HAP-1 (cell line): ENCODE measurements at places on chromosomes 4 and X.

DNA sequence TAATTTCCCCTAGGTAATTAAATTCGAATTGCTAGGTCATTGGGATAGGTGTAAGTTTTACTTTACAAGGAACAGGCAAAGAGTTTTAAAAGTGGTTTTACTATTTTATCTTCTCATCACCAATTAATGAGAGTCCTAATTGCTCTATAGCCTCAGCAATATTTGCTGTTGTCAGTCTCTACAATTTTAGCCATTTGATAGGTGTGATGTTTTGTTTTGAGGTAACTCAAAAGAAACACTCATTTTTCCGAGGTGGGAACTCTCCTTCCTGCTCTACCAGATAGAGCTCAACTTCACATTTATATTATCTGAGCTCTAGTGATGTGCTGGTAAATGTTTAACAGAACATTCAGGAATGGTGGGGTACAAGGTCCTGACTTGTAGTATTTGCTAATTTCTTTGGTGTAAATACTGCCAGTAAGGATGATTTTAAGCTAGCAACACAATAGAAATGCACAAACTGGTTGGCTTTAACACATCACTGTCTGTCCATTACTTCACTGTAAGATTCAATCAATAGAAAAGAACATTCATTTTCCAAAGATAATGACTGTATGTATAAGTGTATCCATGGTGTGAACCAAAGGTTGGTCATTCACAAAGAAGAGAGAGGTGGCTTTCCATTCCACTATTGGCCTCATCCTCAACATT lies 62.7 kb downstream of the LDB2 start:
- no peak for DNase-seq

DNA sequence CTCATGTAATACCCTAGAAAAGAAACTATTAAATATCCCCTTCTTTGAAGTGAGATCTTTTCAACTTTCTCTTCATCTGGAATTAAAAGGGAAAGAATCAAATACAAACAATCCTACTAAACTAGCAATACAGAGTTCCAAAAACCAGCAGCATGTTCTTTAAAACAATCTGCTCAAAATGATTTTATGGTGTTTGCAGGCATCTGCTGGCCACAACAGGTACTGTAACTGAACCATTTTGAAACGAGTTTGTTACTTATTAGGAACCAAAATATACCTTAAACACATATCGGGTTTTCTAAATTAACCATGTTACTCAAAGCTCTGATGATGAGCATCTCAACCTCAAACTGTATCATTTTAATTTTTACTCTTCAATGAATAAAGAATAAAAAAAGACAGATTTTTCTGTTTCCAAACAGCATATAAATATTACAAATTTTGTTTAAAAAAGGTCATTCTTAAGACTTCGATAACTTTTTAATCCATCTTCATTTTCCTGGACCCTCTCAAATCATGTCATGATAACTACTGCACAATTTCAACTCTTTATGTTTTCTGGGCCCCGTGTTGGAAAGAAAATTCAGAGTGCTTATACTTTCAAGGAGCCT lies 56.5 kb downstream of the ARAP2 start:
- DNase-seq = peak; percentile 29

GRCh38 chrX:130039847-130040246 lies 57.4 kb downstream of the BCORL1 start:
- DNase-seq = no peak

GRCh38 chrX:3216581-3217180 lies 129.8 kb downstream of the MXRA5 start:
- DNase-seq = no peak

- DNase-seq = no peak
Measured at GRCh38 chrX:22193851-22194659, 78.7 kb upstream of the CBLL2 start.

DNA sequence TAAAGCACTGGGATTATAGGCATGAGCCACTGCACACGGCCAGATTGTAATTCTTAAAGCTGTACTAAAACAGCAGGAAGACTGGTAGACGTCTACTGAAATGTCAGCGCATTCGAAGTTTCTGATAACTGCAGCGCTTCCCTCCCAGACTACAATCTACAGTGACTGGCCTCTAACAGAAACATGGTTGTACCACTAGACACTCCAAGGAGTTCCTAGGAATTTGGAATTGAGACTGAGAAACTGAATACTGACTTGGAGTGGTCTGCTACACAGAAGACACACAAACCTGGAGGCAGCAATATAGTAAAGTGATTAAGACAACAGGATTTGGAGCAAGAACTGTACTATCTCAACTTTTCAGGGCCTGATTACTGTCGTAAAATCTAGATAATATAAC lies 937 bp downstream of the HELQ start:
- no peak for DNase-seq

GRCh38 chr4:98290511-98290910 lies 29.3 kb downstream of the RAP1GDS1 start:
- DNase-seq = no peak

GRCh38 chr4:154559494-154560418 lies 3.1 kb upstream of the FGB start:
- peak; percentile 10 for DNase-seq

GRCh38 chr4:148375584-148375983 lies 66.6 kb downstream of the NR3C2 start:
- no peak for DNase-seq

DNA sequence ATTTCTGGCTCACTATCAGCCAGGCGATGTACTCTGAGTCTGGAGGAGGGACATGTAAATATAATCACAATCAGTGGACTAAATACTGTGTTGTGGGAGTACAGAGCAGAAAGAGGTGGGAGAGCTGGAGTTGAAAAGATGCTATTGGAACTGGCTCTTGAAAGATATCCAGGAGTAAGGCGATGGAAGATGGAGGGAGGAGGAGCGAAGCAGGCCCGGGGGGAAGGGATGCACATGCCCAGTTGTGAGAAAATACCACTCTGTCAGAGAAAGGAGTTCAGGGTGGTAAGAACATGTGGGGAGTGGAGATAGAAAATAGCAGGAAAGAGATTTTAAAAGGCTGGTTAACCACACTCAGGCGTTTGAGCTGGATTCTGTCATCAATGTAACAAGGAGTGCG lies 216.9 kb upstream of the ETNPPL start:
- no peak for DNase-seq

DNA sequence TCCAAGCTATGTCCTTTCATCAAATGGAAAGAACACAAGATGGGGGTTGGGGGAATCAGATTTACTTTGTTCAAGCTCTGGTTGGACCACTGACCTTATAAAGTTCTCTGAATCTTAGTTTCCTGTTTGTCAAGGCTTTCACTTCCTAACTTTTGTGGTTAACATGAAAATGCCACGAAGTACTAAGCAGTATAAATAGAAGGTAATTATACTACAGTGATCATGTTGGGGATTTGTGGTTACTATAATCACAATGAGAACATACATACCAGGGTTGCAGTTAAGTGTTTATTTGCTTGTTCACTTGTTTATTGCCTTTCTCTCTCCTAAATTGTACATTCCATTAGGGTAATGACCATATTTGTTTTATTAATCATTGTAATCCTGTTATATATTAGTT lies 53.2 kb downstream of the SPRY1 start:
- DNase-seq = no peak

GRCh38 chrX:133698298-133698697 lies 283.0 kb upstream of the GPC4 start:
- DNase-seq = peak; percentile 54

GRCh38 chr4:152164561-152164960 lies 371.3 kb downstream of the FBXW7 start:
- DNase-seq = no peak

DNA sequence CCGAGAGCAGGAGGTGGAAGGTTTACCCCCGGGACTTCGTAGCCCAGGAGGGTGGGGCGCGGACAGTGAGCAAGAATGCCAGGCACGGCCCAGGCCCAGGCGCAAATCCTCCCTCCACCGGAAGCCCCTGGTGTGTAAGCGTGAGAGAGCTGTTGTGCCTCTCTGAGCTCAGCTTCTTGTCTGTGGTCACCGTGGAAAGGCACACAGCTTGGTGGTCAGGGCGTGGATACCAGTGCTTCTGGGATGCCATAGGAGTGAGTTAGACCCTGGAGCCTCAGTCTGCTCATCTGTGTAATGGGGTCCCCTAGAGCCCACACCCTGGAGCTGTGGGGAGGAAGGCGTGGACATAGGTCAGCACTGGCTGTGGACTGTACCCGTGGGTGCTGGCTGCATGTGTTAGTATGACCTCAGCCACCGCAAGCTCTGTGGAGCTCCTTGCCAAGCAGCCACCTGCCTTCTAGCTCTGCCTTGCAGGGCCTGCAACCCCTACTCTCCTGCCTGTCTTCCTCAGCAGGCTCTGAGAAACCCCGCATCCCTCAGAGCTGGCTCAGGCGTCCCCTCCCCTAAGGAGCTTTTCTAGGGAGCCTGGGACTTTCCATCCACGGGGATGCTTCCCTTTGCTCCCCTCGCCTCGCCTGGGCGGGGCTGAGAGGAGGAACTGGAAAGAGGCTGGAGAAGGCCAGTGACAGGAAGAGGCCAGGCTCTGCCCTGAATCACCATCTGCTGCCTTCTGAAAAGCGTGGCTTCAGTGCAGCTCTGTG lies 28.0 kb upstream of the AFAP1 start:
- no peak for DNase-seq

GRCh38 chr4:10085386-10085785 lies 31.2 kb downstream of the WDR1 start:
- no peak for DNase-seq

DNA sequence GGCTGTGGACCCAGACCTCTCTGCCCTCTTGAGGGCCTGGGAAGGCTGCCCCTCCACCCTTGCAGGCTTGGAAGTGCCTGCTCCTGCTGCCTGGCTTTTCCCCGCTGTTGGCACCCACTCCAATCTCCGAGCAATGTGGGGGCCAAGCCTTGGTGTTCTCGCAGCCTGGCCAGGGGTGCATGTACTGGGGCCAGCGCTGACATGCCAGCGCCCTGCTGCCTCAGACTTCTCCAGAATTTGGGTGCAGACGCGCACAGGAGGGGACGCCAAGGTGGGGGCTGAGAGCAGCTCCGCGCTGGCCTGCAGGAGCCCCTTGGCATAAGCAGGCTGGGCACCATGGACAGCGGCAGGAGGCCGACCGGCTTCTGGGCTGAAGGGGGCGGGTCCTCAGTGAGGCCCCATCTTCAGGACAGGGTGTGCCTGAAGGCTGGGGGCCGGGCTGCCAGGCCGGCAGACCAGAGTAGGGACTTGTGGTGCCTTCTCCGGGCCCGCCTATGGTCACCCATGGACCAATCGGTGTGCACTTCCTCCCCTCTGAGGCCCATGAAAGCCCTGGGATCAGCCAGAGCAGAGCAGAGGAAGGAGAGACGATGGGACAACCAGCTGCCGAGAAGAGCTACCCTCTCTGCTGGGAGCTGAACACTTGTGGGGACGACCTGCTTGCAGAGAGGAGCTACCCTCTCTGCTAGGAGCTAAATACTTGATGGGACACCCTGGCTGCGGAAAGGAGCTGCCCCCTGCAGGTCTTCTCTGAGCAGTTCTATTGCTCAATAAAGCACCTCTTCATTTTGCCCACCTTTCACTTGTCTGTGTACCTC lies 118.3 kb downstream of the DNAAF6 start:
- DNase-seq = peak; percentile 71

DNA sequence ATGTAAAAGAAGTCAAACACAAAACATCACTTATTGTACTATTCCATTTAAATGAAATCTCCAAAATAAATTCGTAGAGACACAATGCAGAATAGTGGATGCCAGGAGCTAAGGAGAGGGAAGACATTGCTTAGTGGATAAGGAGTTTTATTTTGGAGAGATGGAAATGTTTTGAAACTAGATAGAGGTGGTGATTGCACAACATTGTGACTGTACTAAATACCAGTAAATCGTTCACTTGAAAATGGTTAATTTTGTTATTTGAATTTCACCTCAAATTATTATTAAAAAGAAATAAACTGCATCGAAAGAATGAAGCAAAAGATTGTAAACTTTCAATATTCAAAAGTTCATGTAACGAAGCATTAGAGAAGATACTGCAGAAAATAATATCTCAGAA lies 9.7 kb upstream of the ACSL4 start:
- no peak for DNase-seq

GRCh38 chr4:110787707-110788106 lies 164.8 kb upstream of the PITX2 start:
- DNase-seq = no peak

DNA sequence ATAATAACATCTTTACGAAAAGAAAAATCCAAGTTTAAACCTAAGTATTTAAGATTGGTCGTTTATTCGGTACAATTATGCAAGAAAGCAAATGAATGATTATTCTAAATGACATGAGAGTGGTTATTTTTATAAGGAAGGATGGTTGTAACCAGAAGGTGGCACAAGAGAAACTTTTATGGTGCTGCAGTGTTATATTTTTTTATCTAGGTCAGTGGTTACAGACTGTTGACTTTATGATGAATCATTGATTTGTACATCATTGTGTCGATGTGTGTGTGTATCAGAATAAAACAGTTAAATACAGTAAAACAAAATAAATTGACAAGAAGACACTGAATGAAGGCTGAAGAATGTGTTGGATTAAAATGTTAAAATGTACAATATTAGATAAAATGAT lies 9.8 kb downstream of the DCAF8L2 start:
- no peak for DNase-seq

DNA sequence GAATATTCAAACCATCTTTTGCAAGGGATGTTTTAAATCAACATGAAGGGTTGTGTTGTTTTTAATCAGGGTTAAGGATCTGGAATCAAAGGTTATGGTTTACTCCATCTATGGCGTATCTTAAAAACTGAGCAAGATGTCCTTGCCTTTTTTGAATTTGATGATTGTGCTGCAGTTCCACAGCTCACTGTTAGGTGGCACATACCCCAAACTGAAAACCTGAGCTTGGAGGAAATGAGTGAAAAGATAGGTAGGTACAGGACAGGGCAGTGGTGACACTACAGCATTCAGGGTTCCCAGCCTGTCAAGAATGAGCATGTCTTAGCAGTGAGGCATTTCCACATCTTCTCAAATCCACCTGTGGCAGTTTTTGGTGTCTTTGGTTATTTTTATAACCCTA lies 13.1 kb upstream of the EOLA1 start:
- peak; percentile 27 for DNase-seq

GRCh38 chr4:40613456-40613855 lies 16.2 kb downstream of the RBM47 start:
- DNase-seq = no peak

- no peak for DNase-seq
Measured at GRCh38 chr4:186414390-186414789, 141.0 kb downstream of the MTNR1A start.

DNA sequence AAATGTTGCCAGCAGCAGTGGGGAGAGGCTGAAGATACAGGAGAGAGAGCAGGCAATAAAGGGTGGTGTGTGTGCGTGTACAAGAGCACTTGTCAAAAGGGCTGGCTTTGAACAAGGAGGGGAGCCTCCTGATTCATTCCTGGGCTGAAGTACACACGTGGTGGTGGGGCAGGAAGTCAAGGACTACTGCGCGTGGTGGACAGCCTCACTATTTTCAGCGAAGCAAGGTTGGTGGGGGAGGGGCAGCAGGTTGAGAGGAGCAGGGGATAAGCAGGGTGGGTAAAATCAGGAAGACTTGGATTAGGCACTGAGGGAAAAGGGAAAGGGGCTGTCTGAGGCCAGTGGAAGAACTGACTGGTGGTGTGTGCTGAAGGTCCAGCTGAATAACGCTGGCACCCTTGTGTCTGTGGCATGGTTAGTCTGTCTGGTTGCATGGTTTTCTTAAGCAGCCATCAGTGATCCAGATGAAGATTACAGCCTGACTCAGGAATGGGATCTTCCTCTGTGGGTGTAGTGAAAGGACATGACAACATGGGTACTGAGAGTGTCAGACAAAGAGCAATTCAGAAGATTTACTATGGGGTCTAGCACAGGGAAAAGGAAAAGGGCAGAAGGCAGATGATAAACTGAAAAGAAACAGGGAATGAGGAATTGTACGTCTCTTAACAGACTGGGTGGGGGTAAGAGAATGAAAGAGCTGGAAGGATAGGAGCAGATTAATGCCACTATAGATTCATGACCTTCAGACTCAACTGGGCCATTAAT lies 149.8 kb downstream of the CHM start:
- DNase-seq = no peak

GRCh38 chr4:47013373-47013772 lies 18.0 kb upstream of the GABRB1 start:
- DNase-seq = no peak
